ENCODE measurements at places on chromosomes 7 and 10.

DNA sequence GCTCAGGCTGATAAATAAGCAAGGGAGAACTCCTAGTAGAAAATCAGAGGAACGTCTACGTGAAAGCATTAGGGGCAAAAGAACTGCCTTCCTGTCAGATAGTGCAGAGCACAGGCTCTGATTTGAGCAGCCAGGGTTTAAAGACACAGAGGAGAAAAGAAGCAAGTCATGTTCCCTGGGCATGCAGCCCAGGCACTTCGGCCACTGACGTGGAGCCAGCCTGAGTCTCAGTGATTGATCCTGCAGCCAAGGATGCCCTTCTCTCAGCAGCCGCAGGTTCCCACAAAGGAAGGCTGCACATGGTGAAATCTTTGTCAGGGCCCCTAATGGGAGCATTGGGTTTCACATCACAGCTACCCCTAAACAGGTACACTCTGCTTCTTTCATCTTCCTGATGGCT is 161.7 kb upstream of the HPS1 start:
- DNase-seq = no peak

DNA sequence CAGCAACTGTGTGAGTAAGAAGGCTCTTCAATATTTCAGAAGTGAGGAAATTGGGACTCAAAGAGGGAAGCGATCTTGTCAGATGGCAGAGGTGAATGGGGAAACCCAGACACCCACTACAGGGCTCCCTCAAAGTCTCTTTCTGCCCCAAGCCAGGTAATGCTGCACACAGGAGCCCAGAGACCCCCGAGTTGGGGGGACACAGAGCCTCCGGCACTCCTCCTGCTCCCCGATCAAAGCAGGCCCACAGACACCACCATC is 139.4 kb downstream of the TNS3 start:
- no peak for DNase-seq

DNA sequence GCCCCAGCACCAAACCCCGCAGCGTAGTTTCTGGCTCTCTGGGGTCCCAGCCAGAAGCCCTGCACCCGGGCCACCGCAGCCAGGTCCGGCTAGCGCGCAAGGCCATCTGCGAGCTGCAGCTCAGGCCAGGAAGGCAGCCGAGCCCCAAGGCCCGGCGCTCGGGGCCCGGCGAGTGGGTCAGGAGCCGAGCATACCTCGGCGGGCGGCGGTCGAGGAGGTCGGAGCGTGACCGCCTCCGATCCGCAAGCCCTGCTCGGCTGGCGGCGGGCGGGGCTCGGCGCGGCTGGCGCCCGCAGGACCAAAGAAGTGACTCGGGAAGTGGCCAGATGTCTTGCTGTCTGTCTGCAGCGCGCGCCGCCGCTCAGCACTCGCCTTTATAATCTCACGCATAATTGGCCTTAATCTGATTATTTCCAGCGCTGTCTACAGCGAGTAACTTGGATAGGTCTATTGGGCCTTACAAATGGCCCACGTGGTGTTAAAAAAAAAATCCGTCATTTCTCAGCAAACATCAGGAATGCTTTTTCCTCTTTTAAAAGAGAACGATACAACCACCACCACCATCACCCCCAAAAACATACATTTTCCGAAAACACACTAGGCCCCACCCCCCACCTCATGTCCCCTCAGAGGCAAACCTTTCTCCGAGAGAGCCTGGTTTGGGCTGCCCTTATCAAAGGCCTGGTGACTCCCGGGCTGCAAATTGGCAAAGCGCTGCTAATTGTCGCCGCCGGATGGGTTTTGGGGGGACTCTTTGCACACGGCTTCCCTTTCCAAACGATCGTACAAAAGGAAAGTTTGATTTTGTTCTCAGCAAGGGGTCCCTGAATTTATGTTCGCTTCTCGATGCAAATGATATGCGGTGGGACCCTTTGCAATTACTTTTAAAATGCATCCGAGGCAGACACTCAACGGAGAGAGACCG is at the start of gene DRGX:
TSS of gene DRGX (minus strand) at position 349 of the 925 bp plus-strand sequence. CDS start 649 bp downstream, outside the sequence.
- DNase-seq = peak; percentile 24

- no peak for DNase-seq
These were observed 10.3 kb upstream of the PDCD4 start for GRCh38 chr10:110861476-110861875.

- DNase-seq = no peak
These were observed 81.3 kb downstream of the GRID1 start for GRCh38 chr10:86285136-86285790.

DNA sequence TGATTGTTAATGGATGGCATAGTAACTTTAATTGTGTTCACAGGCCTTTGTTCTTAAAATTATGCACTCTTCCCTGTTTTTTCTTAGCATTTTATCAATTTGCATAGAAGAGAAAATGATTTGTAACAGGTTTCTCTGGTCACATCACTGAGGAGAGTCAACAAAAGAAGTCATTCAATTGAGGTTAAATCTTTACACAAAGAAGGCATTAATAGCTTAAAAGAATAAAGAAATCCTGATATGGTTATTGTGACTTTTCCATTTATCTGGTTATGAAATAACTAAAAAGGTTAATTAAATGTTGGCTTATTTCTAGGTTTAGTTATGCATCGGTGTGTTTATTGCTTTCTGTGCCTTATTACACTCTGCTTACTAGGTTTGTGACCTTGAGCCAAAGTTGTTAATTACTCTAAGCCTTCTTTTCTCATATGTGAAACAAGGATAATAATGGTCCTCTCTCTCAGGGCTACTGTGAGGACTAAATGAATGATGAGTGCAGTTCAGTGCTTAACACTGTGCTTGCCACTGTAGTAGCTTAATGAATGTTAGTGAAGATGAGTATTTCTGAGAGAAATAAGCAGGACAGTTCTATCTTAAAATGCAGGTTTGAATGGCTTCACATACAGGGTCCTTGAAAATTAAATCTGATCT is 12.1 kb downstream of the BMPR1A start:
- no peak for DNase-seq

DNA sequence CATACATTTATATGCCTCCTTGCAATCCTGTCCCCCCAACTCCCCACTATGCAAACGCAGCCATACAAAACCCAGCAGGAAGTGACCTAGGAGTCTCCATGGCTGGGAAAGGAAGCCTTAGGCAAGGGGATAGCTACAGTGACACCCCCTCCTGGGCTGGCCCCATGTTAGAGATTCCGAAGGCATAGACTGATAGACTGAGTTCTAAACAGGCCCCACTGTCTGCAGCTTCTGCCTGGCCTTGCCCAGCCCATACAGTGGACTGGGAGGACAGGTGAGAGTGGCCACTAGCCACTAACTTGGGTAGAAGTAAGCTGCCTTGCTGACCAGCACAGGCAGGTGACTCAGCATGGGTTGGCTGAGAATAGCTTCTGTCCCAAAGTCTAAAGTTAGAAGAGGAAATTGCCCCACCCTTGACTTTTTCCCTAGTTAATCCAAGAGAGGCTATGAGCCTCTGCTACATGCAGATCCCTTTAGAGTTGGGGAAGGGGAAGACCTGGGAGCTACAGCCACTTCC is 106.3 kb downstream of the C10orf105 start:
- DNase-seq = no peak

- no peak for DNase-seq
These were observed 63.5 kb downstream of the RABGEF1 start for GRCh38 chr7:66804001-66804400.

- no peak for DNase-seq
These were observed 24.4 kb upstream of the PITRM1 start for GRCh38 chr10:3196958-3197347.

GRCh38 chr7:137975768-137976167 is 26.1 kb downstream of the CREB3L2 start:
- DNase-seq = no peak

Measured in NCI-H524 (cell line).